Epithelial cell of prostate (primary cell): ENCODE measurements at places on chromosomes 5 and 9.

DNA sequence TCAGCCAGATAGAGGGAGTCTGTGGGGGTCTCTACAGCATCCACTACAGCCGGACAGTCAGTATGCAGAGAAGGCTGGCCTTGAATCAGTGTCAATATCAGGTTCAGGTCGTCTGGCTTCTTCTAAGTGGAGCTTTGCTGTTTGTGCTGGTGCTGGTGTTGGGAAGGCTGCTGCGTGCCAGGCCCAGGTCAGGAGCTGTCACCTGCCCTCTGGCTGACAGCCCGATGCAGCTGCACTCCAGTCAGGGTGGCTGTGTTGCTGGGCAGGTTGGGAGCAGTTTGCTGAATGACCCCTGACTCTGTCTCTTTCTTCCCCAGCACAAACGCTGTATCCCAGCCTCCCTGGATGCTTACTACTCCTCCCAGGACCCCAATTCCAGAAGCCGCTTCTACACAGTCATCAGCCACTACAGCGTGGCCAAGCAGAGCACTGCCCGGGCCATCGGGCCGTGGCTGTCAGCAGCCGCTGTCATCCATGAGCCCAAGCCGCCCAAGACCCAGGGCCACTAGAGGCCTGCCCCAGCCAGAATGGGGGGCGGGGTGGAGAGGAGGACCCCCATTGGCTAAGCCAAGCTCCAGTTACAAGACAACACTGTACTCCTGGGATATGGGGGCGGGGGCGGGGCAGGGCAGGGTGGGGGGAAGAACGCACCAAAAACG is 61.6 kb downstream of the NSG2 start:
- DNase-seq: no peak

DNA sequence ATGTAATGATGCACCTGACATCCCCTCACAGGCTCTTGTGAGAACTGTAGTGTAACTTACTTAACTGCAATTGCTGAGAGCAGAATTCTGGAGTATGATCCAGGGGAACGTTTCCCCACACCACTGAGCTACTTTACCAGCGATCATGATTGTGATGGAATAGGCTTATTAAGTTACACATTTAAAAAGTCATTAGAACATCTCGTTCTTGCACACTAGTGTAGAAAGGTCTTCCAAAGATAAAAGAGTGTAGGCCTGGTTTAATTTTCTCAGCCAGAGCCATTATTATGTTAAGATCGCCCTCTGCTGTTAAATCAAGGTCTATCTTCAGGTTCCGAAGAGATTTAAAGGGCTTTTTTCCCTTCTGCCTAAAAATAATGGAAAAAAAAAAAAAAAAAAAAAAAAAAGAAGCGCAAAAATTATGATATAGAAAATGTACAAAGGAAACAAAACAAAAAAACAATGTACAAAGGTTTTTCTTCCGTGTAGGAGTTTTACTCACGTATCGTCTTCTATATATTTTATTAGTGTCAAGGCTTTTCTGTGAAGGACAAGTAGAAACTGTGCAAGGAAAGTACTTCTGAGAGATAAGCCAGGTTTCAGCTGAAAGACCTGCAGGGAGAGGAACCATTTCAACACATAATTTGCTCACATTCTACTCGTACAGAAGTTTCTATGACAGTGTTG is 18.6 kb upstream of the MOB3B start:
- no peak for DNase-seq

DNA sequence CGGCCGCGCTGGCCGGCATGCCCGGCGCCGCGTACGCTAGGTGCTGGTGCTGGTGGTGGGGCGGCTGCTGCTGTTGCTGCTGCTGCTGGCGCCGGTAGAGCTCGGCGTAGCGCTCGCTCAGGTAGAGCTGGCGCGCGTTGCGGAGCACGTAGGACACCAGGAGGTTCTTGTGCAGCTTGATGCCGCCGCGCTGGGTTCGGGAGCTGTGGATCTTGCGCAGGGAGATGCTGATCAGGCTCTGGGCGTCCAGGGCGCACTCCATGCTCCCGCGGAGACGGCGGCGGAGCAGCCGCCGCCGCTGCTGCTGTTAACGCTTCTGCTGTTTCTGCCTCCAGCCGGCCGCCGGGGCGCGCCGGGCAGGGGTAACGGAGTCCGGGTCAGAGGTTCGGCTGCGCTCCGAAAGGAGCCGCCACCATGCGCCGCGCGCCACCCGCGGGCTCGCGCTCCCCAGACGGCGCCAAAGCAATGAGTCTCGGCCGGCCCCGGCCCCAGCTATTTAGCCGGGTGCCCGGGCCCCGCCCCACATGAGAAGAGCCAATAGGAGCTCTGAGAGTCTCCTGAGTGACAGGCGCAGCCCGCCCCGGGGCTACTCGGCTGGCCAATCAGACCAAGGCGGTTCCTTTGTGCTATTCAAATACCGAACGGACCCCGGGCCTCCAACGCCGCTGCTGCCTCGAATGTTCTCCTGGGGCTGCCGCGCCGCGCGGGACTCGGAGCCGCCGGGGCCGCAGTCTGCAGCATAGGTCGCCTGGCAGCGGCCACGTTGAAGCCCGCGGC is at the start of gene IER5L:
TSS of gene IER5L (minus strand) at position 471 of the 777 bp plus-strand sequence. CDS start at position 262, 209 bp downstream.
- DNase-seq: peak; percentile 64

GRCh38 chr9:121863955-121864354 is 212.5 kb downstream of the DAB2IP start:
- DNase-seq: no peak

DNA sequence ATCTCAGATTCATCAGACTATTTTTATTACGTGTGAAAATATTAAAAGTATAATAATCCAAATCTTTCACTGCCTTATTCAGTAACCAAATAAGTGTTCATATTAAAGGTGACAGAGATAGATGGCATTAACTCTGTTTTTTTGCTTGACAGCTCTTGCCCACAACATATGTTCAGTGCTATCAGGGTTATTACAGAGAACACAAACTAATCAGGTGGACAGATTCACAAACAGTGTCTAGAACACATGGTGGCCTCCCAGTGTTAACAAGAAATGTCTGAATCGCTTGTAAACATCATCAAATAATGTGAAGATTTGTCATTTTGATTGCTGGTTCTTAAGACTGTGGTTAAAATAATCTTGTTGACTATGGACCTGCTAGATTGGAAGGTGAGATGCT is 609.1 kb upstream of the GRAMD2B start:
- no peak for DNase-seq

GRCh38 chr9:87628346-87628745 is 97.6 kb upstream of the CTSL start:
- no peak for DNase-seq

DNA sequence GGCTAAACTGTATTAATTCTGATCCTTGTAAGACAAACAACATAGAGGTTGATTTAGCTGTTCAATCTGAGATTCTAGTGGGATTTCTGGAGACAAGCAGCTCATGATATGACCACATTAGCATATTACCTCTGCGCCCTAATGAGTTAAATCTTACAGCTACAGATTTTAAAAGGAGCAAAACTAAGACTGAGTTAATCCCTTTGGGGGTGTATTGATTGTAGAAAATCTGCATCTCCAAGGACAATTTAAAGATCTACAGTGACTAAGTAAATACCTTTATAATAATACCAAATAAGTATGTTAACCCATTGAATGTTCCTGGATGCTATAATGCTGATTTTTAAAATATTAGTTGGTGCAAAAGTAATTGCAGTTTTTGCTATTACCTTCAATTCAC is 33.2 kb downstream of the ADAMTSL1 start:
- no peak for DNase-seq

- no peak for DNase-seq
Observed at GRCh38 chr5:99955962-99956361, 579.2 kb upstream of the FAM174A start.

- DNase-seq: no peak
Observed at GRCh38 chr9:137455359-137455991, 3.7 kb downstream of the NSMF start.

GRCh38 chr9:79613145-79613544 is 41.4 kb downstream of the TLE4 start:
- DNase-seq: no peak

GRCh38 chr5:180287404-180287803 is 4.5 kb downstream of the MAPK9 start:
- DNase-seq: no peak

- DNase-seq: peak; percentile 70
Observed at GRCh38 chr9:119318371-119318770, 50.9 kb downstream of the BRINP1 start.

DNA sequence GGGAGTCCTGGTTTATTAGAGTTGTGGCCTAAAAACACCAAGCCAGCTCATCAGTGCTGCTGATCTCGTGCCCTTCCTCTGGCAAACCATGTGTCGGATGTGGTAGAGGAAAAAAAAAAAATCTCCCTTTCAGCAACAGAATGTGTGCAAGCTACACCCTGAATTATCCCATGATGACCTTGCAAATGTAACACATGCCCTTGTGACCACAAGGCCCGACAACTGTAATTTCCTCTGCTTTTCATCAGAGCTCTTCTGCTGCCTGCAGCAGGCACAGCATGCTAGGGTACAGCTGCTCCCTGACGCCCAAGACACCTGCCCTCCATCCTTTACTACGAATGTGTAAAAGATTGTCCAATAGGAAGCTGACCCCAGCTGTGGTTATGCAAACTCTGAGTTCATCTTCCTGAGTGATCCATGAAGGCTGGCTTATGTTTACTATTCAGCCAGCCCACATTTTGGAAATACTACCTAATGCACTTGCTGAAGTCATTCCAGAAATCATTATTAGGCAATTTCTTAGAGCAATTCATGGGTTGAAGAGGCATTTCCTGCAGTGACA is 14.6 kb upstream of the BNC2 start:
- DNase-seq: no peak

GRCh38 chr5:108093186-108093585 is 288.7 kb downstream of the FBXL17 start:
- DNase-seq: no peak

DNA sequence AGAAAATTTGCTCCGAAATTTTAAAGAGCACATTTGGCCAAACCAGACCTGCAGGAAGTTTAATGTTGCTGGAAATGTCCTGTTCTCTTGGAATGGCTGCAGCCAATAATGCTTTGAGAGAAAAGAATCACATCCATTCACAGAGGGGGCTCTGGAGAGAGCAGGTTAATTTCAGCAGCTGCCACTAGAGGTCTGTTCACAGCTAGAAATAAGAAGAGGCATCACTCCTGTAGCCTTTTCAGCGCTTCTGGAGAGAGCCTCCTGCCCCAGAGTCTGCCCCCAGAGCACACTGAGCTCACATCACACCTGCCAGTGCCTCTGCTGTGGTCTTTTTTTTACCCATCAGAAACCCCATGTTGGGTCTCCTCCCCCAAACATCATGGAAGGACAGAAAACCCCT is 124.8 kb upstream of the RAD23B start:
- DNase-seq: no peak

- no peak for DNase-seq
Observed at GRCh38 chr5:7754997-7755596, 95.8 kb downstream of the CFAP90 start.

GRCh38 chr9:114183006-114183405 is 27.7 kb downstream of the COL27A1 start:
- DNase-seq: no peak

DNA sequence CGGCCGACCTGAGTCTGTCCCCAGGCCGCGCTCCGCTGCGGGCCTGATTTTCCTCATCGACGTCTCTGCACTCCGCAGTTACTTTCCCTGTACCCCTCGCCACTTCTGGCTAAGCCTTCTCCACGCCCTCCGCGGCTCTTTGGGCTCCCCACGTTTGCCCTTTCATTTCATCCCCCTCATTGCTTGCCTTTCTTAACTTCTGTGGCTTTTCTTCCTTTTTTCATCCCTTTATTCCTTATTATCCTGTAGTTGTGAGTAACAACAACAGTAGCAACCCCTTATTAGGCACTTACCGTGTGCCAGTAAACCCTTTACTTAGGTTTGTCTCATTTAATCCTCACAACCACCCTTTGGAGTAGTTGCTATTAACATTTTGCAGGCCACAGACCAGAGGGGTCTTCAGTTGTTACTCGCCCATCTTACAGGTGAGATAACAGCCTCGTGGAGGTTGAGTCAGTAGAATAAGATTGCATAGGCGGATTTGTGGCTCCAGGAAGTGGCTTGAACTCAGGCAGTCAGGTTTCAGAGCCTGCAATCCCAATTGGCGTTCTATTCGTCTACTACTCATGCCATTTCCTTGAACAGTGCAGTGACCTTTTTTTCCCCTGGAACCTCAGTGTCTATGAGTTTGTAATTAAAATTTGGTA is 724 bp downstream of the TCERG1 start:
- no peak for DNase-seq

- no peak for DNase-seq
Observed at GRCh38 chr5:160359816-160360215, 10.6 kb downstream of the C1QTNF2 start.

DNA sequence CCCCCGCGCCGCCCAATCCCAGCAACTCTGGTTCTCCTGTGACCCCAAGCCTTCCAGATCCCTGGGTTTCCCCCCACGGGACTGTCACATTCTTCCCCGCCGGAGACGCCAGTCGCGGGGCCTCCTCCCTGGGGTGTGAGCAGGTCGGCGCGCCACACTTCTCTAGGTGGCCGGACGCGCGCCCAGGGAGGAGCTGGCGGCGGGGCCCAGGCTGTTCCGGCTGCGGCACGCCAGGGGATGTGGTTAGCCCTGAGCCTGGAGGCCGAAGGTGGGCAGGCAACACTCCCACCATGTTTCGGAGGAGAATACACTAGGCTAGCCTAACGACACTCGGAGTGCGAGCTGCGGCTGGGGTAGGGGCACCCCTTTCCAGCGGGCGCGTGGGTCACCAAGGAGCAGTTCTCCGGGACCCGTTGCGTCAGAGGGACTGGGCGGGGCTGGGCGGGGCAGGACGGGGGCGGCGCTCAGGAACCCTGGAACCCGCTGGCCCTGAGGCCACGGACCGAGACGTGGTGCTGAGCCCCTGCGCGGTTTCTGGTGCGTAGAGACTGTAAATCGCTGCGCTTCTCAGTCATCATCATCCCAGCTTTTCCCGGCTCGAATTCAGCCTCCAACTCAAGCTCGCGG is at the start of gene SLC27A6:
TSS of gene SLC27A6 (plus strand) at position 478 of the 627 bp plus-strand sequence. CDS start 650 bp downstream, outside the sequence.
- DNase-seq: no peak

DNA sequence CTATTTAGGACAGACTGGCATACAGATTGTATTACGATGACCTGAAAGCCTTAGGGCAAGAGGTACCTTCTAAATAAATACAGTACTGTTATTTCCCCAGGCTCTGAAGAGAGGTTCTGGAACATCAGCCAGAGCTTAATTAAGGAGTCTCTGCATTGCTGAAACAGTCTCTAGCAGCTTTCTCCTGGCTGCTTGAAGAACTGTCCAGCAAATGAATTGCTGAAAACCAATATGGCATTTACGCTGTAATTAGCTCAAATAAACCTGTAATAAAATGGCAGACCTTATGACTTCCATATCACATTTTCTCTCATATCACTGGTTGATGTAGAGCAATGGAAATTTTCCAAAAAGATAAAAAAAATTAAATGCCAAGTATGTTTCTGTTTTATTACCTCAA is 636.3 kb downstream of the GABRG2 start:
- DNase-seq: no peak

GRCh38 chr5:151738125-151738848 is 20.1 kb downstream of the ATOX1 start:
- DNase-seq: no peak

- no peak for DNase-seq
Observed at GRCh38 chr5:38546691-38547146, 9.7 kb downstream of the LIFR start.

GRCh38 chr5:72855821-72856220 is 39.4 kb downstream of the TNPO1 start:
- no peak for DNase-seq

GRCh38 chr5:170108266-170108785 is 2.6 kb downstream of the FOXI1 start:
- no peak for DNase-seq
